HL-60 (cell line): ENCODE measurements at places on chromosomes 12 and 14.
A peak's percentile ranks its signal among the peaks of the same experiment; 100 is the strongest.

- no peak for DNase-seq
Observed at GRCh38 chr12:6200256-6201212, at the start of gene CD9. CD9 (plus strand) TSS chr12:6200400; CDS start chr12:6200500, 100 bp downstream.

GRCh38 chr14:68938271-68939150, 40.6 kb downstream of the ACTN1 start:
- no peak for DNase-seq

- DNase-seq: peak; percentile 45
Observed at GRCh38 chr12:49236423-49236822, 28.5 kb upstream of the TUBA1C start.

DNA sequence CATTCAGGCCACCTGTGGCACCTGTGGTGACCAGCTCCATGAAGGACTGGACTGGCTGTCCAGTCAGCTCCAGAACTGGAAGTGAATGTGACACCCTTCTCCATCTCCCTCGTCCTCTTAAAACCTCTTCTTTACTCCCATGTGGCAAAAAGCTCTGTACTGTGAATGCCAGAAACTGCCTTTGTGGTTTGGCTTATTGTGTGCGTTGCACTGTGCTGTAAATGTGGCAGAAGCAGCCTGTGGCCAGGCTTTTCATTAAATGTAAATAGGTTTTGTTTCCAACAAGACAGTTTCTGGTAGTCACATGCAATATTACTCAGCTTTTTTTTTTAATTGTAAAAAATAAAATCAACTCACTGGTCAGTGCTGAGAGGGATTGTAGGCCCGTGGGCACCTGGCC, 453.7 kb downstream of the ATP23 start:
- no peak for DNase-seq

DNA sequence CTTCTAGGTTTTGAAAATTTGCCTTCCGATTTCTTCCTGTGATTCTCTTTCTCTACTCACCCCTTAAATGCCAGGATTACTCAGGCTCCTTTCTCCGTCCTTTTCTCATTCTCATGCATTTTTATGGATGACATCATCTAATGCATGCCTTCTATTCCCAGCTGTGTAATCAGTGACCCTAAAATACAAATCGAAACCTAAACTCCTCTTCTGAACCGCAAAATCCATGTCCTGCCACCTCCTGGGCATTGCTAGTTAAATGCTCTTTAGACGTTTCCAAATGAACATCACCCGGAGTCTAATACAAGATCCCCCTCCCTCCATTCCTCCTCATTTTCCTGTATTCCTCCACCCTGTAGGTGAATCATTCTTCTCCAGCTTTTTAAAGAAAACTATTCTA, 1703.1 kb upstream of the FLRT2 start:
- DNase-seq: no peak

- no peak for DNase-seq
Observed at GRCh38 chr14:31572955-31573354, 11.8 kb downstream of the NUBPL start.

GRCh38 chr14:101815994-101816393, 54.5 kb downstream of the PPP2R5C start:
- DNase-seq: no peak

DNA sequence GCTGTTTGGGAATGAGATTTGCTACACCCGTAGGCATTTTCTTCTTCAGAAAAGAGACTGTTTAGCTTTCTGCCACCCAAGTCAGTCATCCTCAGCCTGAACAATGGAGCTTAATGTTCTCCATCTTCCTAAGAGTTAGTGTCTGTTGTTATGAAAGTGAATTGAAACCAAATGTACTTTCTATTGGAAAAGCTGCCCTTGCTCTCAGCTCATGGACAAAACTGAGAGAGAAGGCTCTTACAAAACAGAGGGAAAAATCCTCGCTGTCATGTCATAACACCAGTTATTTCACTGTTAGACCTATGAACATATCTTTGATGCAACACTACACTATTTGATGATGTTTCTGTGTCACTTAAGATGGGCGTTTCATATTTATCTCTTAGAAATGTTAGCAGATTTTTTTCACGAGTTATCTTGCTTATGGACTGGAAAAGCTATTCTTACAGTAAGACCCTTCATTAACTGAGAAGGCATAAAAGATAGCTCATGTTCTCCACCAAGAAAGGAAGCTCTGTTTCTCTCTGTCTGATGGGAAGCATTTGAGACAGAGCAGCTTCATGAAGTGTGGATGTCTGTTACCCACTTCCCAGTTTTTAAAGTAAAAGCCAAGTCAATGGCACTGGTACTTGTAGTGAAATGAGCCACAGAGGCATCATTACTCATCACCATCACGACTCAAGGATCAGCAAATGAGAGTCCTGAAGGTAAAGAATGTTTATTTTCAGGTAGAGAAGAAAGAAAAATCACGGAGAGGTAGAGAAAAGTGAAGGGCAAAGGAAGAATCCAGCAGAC, 483.9 kb downstream of the ZFP36L1 start:
- no peak for DNase-seq

DNA sequence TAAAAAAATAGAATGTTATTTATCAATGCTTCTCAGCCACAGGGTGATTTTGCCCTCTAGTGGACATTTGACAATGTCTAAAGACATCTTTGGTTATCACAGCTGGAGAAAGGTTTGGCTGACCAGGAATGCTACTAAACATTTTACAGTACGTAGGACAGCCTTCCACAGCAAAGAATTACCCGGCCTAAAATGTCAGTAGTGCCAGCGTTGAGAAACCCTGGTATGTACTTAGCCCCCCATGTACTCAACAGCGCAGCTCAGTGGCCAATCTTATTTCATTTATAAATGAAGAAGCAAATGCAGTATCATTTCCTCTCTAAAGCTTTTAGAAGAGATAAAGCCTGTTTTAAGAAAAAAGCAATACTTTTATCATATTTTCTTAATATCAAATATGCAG, 5.8 kb downstream of the MARK3 start:
- no peak for DNase-seq

- DNase-seq: no peak
Observed at GRCh38 chr12:101596172-101596571, 1.4 kb downstream of the MYBPC1 start.

GRCh38 chr12:96136161-96136560, 58.0 kb upstream of the ELK3 start:
- no peak for DNase-seq

DNA sequence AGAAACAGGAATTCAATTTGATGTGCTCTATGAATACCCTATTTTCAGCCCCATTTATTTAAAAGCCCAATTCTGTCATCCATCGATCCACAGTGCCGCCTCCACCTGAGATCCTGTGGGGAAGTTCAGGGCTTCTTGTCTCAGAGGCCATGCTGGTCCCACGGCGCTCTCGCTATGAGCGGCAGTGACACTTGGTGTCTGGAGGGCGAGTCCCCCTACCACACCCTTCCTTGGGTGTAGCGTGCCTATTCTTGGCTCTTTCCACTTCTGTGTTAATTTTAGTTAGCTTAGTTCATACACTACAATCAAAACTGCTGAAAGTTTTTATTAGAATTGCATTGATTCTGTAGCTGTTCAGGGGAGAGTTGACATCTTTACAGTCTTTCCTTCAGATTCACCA, 73.8 kb downstream of the DDX51 start:
- DNase-seq: no peak

GRCh38 chr12:71636704-71637115, 26.9 kb downstream of the ZFC3H1 start:
- DNase-seq: peak; percentile 30

- no peak for DNase-seq
Observed at GRCh38 chr12:115774148-115774895, 503.2 kb downstream of the MED13L start.

GRCh38 chr12:124916374-124917134, 2.1 kb upstream of the UBC start:
- no peak for DNase-seq

DNA sequence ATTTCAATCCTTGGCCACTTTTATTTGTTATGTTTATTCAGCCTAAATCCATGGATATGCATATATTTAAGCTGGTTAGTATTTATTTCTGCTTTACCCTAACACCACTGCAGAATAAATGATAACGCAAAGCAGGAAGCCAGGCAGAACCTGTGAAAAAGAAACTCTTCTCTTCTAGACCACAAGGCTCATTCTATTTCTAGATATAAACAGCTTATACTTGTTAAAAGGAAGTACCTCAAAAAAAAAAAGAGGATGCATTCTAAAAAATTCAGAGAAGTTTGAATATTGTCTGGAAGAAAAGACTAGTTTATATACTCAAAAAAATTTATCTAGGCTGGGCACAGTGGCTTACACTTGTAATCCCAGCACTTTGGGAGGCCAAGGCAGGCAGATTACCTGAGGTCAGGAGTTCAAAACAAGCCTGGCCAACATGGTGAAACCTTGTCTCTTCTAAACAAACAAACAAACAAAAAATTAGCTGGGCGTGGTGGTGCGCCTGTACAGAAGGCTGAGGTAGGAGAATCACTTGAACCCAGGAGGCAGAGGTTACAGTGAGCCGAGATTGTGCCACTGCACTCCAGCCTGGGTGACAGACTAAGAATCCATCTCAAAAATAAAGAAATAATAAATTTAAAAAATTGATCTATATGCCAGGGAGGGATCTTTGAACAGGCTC, 55.8 kb downstream of the GALNT4 start:
- DNase-seq: no peak

- no peak for DNase-seq
Observed at GRCh38 chr14:100476012-100476822, 111.0 kb downstream of the BEGAIN start.

DNA sequence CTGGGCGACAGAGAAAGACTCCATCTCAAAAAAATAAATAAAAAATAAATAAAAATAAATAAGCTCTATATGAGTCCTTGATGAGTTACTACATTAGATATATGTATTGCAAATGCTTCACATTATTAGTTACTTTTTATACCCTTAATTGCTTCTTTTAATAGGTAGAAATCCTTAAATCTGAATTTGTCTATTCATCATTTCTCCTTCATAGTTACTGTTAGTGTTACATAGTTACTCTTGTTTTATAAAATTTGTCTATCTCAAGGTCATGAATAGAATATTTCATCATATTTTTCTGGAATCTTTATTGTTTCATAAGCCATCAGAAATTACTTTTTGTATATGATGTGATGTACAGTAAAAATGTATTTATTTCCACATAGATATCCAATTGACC, 1624.8 kb upstream of the FLRT2 start:
- no peak for DNase-seq

GRCh38 chr14:34111953-34112352, 161.1 kb upstream of the EGLN3 start:
- DNase-seq: no peak

DNA sequence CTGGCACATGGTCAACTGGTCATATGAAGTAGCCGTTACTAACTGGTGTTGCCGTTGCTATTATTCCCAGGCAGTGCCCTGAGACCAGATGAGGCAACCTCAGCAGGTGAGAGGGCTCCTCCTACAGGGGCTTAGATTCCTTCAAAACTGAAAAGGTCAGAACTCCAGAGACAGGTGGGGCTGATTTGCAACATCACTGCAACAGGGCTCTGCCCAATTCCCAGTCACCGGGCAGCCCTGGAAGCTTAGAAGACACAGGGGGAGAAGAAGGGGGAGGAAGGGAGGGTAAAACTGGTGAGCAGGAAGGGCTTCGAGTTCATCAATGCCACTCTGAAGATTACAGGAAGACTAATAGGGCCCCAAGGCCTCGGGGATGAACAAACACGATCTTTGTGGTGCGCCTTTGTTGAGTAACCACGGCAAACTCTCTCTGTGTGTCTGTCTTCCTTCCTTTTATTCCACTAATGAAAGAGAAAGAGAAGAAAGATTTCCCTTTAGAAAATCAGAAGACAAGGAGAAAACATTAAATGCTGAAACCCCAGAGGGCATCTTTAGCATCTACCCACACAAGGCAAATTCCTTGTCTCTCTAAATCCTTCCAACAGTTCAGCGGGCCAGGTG, 749.1 kb upstream of the TBX3 start:
- DNase-seq: no peak

GRCh38 chr12:67797185-67797741, 148.7 kb downstream of the DYRK2 start:
- DNase-seq: no peak

- peak; percentile 51 for DNase-seq
Observed at GRCh38 chr12:110330544-110330943, 49.5 kb downstream of the ATP2A2 start.

DNA sequence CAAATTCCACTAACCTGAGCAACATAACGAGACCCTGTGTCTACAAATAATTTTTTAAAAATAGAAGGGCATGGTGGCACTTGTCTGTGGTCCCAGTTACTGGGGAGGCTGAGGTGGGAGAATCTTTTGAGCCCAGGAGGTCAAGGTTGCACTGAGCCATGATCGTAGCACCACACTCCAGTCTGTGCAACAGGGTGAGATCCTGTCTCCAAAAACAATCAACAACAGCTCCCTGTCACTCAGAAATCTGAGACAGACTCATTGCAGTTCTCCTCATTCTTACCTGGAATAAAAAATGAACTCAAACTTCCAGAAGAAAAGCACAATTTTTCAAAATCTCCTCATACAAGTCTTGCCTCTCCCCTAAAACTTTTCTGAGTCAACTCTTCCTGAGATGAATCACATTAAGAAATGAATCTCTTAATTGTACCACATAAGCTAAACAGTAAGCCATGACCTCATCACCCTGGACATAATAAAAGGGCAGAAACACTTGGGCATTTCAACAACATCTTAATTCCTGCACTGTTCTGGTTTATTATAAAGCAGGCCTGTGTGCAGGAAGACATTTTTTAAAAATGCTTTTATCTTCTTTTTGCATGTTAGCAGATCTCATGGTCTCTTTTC, 214.3 kb upstream of the CDKN3 start:
- no peak for DNase-seq

GRCh38 chr14:96217376-96217913, 12.8 kb downstream of the BDKRB2 start:
- no peak for DNase-seq

- no peak for DNase-seq
Observed at GRCh38 chr14:106455026-106455425, 928.6 kb downstream of the TMEM121 start.

GRCh38 chr14:77682158-77682553, 25.7 kb downstream of the ALKBH1 start:
- DNase-seq: no peak

DNA sequence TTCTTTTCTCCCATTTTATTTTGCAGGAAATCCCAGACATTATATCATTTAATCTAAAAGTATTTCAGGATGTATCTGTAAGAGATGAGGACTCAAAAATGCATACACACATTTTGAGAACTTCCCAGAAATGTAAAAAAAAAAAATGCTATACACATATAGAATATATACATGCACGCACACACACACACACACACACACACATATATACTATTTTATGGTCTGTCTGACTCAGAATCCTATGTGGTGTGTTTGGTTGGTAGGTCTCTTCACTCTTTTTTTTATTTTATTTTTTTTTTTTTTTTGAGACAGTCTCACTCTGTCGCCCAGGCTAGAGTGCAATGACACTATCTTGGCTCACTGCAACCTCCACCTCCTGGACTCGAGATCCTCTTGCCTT, 65.5 kb downstream of the FBXO34 start:
- DNase-seq: no peak

- DNase-seq: no peak
Observed at GRCh38 chr12:51836827-51837173, 11.7 kb downstream of the FIGNL2 start.

- DNase-seq: no peak
Observed at GRCh38 chr12:97921979-97922722, 459.5 kb downstream of the RMST start.
